Hematopoietic multipotent progenitor cell treated with erythropoietin and hydrocortisone succinate and interleukin-3 and kit ligand, for 6 days (in vitro differentiated cells): ENCODE measurements at places on chromosomes 7 and 10.
A peak's percentile ranks its signal among the peaks of the same experiment; 100 is the strongest.

DNA sequence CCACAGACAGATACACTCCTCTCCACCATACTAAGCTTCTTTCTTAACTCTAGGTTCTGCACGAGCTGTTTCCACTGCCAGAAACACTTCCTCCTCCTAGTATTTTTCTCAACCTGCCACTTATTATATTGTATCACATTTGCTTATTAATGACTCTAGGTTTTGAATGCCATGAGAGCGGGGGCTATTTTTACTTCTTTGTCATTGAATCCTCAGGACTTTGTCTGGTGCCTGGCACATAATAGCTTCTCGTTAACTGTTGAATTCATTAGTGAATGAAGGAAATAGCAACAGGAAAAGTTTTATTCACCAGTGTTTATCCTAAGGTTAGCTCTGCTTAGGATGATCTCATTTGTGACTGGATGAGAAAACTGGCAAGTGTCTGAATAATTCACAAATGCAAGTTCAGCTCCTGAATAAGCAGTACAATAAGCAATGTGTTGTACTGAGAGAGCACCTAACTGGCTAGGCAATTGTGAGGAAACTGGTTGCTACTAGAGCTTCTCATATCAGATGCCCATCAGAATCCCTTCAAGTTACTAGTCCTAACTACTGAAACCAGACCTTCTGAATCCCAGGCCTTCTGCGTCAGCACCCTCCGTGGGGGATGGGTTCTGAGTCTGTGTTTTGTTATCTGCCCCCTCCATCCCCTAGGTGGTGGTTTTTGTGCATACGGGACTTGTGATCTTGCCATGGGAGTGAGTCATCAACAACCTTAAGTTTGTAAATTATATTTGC lies 92.7 kb downstream of the LSMEM1 start:
- peak; percentile 79 for DNase-seq

DNA sequence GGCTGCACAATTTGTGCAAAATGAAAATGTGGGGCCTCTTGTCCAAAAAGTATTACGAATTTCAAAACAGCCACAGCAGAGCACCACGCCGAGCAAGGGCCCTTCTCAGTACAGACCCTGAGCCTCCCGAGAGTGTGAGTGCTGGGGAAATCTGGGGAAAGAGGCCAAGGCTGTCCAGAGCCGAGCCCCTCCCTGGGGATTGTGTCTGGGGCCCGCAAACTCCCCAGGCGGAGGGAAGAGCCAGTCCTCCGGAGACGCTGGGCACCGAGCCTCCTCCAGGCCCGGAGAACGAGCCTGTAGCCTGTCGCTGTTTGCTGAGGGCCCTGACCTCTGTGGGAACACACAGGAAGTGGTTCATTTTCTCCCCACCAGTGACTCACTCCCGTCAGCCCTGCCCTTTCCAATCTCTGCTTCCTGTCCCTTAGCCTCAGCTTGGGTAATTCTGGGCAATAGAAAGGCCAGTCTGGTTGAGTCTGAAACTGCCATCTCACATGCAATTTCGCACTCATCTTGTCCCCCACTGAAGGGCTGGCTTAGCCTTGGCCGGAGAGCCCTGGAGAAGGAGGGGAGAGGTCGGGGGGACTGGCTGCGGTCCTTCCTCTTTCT lies 19.5 kb upstream of the GNA12 start:
- peak; percentile 90 for DNase-seq

GRCh38 chr10:91545838-91546237 lies 87.0 kb downstream of the PPP1R3C start:
- DNase-seq = no peak

GRCh38 chr10:17109475-17110207 lies 20.0 kb downstream of the CUBN start:
- no peak for DNase-seq

DNA sequence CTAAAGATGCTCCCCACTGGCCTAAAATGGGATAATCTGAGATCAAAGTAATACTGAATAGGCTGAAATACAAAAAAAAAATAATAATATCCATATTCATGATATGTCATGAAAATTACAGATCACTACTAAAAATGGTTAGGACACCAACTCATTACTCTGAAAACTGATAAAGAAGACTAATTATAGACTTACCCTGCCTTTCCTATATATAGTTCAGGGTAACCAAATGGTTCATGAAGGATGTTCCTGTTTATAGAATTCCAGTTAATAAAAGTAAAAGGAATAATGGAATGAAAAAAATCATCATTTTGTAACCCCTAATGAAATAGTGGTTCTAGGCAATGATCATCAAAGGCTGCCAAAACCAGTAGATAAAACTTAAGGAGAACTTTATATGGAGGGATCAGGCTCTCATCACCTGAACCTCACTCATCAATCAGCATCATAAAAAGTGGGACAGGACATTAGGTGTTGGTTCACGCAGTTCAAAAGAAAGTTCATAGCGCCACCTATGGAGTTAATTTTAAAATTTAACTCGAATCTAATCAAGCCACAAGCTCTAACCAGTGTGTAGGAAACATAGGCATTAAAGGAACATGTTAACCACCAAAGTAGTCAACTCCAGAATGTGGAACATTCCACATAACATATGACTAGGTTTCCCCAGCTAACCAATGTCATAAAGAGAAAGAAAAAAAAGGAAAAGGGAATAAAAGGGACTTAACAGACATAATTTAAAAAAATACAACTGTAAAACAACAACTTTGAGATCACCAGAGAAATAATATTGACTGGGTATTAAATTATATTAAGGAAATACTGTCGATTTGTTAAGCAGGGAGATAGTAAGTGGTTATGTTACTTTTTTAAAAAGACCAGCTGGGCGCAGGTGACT lies 35.7 kb downstream of the P4HA1 start:
- DNase-seq = peak; percentile 80

- no peak for DNase-seq
Measured at GRCh38 chr7:2513702-2514101, 5.9 kb upstream of the LFNG start.
